ENCODE measurements at places on chromosomes 7 and 10.

GRCh38 chr7:18671176-18671575 is 175.6 kb downstream of the HDAC9 start:
- DNase-seq: no peak

DNA sequence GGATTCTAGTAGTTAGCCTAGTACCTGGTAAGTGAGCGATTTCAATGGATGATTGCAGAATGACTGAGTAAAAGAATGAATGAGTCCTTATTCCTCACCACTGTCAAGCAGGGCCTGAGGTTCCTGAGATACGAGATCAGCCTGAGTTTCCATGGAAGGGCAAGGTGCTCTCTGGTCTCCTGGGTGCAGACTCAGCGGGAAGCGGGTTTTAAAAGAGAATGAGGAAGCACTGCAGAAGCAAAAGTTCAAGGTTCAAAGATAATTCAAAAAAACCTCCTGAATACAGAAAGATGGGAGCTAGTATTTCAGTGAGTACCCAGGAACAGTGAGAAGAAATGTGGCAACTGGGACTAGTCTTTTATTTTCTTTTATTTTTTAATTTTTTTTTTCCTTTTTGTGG is 4.3 kb downstream of the ZNF3 start:
- no peak for DNase-seq

DNA sequence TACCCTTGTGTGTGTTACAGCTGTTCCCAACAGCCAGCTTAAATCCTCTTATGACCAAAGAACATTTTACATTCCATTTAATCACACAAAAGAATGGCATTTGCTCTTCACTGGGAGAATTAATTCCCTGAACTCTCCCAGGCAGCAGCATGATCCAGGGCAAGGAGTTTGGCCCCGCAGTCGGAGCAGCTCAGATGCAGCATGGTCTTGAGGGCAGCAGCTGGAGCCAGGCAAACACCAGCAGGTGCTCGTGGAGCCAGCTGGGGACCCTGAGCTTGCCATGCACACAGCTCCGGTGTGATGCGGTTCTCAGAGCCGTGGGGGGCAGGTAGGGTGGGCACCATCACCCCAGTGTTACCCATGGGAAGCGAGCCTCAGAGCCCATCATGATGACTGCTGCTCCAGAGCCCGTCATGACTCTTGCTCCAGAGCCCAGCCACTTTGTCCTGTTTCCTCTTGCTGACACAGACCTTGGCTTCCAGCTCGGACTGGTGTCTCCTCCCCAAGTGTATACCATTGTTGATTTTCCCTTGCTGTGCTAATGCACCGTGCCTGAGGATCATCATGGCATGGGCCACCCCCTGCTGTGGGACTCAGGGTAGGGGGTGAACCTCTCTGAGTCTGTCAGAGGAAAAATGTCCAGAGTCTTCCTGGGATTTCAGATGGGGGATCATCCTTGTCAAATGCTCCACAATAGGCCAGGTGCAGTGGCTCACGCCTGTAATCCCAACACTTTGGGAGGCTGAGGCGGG is 75.8 kb downstream of the ZRANB1 start:
- no peak for DNase-seq

DNA sequence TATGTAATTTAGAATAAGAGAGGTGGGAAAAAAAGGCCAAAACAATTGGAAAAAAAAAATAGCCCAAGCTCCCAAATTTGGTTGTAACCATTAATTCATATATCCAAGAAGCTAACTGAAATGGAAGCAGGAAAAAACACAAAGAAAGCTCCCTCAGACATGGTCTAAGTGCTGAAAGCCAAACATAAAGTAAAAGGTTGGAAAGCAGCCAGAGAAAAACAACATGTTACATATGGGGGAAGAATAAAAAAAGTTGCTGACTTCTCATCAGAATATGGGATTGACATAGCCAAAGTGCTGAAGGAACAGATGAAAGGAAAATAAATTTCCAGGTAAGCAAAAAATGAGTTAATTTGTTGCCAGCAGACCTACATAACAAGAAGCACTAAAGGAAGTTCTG is 40.3 kb downstream of the PDZD8 start:
- DNase-seq: no peak

DNA sequence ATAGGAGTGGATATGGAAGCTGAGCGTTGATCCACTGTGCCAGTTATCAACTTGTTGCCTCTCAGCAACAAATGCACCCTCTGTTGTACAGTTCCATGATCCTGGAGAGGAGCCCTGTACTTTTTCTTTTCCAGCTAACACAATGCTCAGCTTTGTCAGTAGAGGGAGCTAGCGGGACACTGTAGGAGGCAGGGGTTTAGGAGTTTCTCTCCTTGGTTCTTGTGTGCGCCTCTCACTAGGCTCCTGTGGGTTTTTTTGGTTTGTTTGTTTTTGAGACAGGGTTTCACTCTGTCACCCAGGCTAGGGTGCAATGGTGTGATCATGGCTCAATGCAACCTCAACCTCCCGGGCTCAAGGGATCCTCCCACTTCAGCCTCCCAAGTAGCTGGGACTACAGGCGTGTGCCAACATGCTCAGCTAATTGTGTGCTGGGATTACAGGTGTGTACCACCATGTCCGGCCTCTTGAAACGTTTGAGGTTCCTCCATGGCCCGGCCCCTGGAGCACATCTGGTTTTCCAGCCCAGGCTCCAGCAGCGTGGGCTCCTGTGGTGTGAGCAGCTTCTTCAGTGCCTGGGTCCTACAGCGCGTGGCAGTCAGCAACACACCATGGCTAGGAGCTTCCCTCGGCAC is 12.0 kb upstream of the MARVELD1 start:
- no peak for DNase-seq

DNA sequence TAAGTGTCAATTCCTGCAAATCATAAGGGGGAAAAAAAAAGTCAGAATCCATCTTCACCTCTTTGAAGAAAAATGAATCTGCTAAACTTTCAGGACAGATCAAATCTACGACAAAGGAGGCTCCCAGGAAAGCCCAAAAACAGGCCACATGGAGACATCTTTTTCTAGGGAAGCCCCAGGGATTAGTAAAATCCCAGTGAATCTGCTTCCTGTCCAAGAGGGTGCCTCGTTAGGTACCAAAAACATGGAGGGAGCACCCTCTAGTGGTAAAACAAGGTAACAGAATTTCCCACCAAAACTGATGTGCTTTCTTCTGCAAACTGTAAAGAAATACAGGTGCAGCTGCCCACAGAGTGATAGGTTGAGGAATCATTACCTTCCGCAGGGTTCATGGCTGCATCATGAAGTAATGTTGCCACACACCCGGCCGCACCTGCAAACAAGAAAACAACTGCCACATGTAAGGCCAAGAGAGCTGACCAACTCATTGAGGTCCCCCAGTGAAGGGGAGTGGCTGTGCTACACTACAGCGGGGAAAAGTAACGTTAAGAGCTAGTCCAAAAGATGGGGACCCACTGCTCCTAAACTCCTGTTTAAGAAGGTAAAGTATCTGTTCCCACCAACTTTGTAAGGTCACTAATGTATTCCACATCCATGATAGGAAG is 7.9 kb downstream of the SLC25A28 start:
- DNase-seq: no peak
